Glutamatergic neuron (in vitro differentiated cells): ENCODE measurements at places on chromosomes 13 and 19.

GRCh38 chr19:383922-384798 lies 24.8 kb downstream of the C2CD4C start:
- peak; percentile 62 for DNase-seq

GRCh38 chr13:98900442-98900841 lies 77.4 kb downstream of the DOCK9 start:
- no peak for DNase-seq

GRCh38 chr19:33683881-33684537 lies 62.3 kb downstream of the CHST8 start:
- DNase-seq = peak; percentile 60

DNA sequence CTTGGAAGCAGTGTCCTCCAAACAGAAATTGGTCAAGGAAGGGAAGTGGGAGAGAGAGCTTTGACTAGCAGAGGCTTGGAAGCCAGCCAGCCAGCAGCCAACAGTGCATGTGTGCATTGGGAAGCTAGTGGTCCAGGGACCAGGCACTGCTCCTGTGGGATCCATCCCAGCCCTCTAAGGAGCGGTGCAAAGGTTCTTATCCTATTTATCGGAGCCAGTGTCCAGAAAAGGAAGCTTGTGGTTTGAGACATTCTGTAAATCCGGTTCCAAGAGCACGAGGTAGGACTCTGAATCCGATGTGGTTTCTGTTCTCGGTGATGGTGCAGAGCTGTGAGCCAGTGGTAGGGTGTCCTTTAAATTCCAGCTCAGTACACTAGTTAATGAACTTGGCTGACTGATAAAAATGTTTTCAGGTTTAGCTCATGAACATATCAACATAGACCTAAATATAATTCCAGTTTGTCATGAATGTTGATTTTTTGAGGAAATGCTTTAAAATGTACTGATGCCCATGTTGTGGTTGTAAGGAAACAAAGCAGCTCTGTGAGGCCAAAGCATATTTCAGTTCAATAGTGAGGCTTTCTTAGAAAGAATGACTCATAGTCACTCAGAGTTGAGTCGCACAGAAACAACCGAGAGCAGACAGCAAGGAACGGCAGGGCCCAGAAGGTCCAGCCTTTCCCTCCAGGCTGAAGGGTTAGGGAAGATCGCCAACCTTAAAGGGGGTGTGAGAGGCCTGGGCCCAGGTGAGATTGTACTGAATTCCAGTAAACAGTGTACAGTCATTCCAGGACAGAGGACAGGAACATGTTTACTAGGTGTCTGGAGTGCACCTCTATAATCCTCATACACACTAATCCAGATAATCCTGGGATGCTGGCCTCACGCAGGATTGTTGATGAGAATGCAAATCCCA lies 21.5 kb upstream of the GARRE1 start:
- no peak for DNase-seq

GRCh38 chr13:51112771-51113170 lies 1.7 kb upstream of the C13orf42 start:
- DNase-seq = no peak

DNA sequence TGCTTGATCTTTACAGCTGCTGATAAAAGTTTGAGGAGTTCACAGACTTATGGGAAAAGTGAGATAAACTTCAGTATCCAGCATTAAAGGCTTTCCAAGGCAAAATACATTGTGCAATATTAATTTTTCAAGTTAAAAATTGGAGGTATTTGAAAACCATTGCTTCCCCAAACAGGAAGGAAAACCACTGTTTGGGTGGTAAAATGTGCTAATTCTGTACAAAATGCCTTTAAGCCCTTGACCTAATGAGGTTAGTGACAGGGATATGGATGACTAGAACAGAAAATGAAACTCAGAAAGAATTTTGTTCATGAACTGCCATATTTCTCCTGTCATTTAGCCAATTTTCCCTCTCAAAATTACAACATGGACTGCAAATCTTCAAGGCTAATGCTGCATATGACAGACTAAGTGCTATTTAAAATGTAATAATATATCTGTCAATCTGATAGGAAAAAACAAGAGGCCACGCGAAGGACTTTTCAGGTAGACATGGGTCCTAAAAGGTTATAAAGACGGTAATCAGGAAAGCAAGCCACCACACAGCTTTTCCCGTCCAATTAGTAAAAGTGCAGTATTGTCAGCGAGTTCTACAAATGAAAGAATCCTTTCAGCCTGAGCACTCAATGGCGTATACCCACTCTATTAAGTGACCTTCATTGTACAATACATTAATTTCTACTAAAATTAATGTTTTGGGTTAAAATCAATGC lies 212.8 kb downstream of the ENOX1 start:
- DNase-seq = no peak
